AG04449 (cell line): ENCODE measurements at places on chromosomes 2 and 18.

GRCh38 chr2:1854729-1855547 lies 110.6 kb upstream of the PXDN start:
- DNase-seq = no peak

- no peak for DNase-seq
Measured at GRCh38 chr2:165427686-165428085, 41.8 kb upstream of the CSRNP3 start.

- no peak for DNase-seq
Measured at GRCh38 chr18:13051950-13052349, 60.8 kb downstream of the CEP192 start.

- DNase-seq = no peak
Measured at GRCh38 chr2:230226051-230226551, 565 bp downstream of the SP140 start.

DNA sequence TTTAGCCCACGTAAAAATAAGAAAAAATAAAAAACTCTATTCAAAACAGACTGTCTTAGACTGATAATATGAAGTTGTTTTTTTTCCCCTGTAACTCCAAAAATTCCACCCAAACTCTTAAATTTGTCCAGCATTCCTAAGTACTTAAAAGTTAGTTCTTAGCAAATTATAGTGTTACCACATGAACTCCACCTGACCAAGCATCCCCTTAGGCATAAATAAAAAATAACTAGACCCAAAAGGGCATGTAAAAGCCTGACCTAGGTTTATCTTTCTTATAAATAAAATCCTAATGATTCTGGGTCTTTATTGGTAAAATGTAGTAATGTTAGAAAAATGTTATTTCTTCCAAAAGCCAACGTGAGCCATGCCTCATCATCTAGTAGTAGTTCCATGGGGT lies 54.3 kb downstream of the TTC21B start:
- DNase-seq = no peak

DNA sequence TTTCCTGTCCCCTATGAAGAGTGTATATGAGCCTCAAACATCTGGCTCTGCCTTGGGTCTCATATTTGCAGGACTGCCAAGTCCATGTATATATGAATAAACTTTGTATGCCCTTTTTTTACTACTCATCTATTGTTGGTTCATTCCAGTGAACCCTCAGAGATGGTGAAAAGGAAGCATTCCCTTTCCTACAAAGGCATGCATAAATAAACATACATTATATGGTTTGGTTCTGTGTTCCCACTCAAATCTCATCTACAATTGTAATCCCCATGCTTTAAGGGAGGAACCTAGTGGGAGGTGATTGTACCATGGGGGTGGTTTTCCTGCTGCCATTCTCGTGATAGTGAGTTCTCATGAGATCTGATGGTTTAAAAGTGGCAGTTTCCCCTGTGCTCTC lies 534.2 kb downstream of the SPAG16 start:
- DNase-seq = peak; percentile 12

GRCh38 chr18:64416990-64417389 lies 268.1 kb upstream of the LINC00305 start:
- no peak for DNase-seq

- no peak for DNase-seq
Measured at GRCh38 chr2:20052861-20053281, 1.4 kb upstream of the LAPTM4A start.
